ENCODE measurements at places on chromosomes 12 and 14.

DNA sequence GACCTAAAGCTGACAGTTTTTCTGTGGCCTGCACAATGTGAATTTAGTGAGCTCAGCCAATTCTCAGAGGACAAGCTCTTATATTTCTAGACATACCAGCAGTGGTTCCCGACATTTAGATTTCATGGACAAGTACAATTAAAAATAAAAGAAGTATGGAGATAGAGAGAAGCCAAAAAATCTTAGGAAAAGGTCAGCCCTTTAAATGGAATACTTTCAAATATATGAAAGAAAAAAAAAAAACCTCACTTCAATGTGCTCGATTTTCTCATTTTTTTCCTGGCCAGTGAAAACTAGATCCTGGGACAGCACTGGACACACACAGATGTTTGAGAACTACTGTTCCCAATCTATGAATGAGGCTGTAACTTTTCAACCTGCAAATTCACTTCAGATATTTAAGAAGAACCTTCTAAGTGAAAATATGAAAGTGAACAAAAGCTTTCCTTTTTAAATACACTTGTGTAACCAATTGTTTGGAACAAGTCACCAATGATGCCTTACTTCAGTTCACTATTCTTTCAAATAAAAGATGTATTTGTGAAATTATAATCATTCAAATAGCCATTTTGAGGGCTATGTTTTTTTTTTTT lies 109.4 kb downstream of the SLC38A1 start:
- DNase-seq, result no peak

- no peak for DNase-seq
Measured at GRCh38 chr12:112450725-112451124, 32.0 kb downstream of the PTPN11 start.

DNA sequence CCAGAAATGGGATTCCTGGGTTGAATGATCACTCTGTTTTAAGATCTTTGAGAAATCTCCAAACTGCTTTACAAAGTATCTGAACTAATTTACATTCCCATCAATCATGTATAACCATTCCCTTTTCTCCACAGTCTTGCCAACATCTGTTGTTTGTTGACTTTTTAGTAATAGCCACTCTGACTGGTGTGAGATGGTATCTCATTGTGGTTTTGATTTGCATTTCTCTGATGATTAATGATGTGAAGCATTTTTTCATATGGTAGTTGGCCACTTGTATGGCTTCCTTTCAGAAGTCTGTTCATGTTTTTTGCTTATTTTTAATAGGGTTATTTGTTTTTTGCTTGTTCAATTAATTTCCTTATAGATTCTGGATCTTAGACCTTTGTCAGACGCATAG lies 211.8 kb upstream of the AVPR1A start:
- DNase-seq, result no peak

- DNase-seq, result no peak
Measured at GRCh38 chr12:1642513-1642912, 13.5 kb downstream of the WNT5B start.

DNA sequence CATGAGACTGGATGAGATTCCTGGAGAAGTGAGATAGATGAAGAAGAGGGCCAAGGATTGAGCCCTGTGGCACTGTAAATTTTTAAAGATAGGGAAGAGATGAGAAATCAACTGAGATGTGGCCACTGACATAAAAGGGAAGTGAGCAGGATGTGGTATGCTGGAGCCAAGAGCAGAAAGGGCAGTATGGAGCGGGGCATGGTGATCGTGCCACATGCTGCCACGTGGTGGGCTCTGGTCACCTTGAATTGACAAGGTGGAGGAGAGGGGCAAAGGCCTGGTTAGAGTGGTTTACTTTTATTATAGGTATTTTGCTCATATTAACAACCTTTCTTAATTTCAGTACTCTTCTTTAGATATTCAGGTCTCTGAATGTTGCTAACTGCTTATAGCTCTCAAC lies 257.9 kb downstream of the NEDD1 start:
- no peak for DNase-seq

GRCh38 chr12:116402163-116402939 lies 124.9 kb upstream of the MED13L start:
- no peak for DNase-seq

DNA sequence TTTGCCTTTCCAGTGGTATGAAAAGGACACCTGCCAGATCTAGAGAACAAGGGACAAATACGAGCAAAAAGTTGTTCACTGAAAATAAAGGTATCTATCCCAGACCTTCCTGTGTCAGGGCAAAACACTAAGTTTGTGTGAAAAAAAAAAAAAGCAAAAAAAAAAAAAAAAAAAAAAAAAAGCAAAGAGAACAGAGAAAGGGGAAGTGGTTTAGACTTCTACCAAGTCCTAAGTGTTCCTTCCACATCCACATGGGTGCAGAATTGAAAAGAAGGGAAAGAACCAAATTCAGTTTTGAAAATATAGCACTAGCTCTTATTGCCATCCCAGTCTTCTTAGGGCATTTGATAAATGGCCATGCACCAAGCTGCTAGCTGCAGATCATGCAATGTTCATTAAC lies 41.7 kb downstream of the ZCRB1 start:
- DNase-seq, result no peak

- DNase-seq, result peak; percentile 60
Measured at GRCh38 chr12:114817571-114818425, 133.8 kb upstream of the TBX3 start.

GRCh38 chr12:117212563-117213190 lies 22.4 kb upstream of the FBXO21 start:
- DNase-seq, result peak; percentile 83

All from ovary (tissue), 10 donors.